Heart right ventricle (tissue), 16 donors: ENCODE measurements at places on chromosomes 2 and 18. TPM values are rescaled to one million over a fixed set of nuclear protein-coding genes. Genes with fewer than 3 reads are reported as not detected.

FKBP1B gene
- total RNA-seq, result not detected

DNA sequence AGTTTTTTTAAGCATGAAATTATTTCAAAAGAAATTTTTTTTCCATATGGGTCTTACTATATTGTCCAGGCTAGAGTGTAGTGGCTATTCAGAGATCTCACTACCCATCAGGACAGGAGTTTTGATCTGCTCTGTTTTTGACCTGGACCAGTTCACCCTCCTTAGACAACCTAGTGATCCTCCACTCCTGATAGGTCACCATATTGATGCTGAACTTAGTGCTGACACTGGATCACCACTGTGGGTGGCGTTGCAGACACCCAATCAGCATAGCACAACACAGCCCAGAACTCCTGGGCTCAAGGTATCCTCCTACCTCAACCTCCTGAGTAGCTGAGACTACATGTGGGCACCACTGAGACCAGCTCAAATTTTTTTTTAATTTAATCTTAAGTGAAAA lies 8.2 kb downstream of the OLA1 start:
- peaks cover 31% of the 10 kb centered on the region for H3K36me3 ChIP-seq
- H3K27ac ChIP-seq, result no peak overlapping the region
- no peak overlapping the region for H3K4me3 ChIP-seq
- no peaks in the 10 kb centered on the region for H3K27me3 ChIP-seq
- H3K4me1 ChIP-seq, result no peaks in the 10 kb centered on the region

DNA sequence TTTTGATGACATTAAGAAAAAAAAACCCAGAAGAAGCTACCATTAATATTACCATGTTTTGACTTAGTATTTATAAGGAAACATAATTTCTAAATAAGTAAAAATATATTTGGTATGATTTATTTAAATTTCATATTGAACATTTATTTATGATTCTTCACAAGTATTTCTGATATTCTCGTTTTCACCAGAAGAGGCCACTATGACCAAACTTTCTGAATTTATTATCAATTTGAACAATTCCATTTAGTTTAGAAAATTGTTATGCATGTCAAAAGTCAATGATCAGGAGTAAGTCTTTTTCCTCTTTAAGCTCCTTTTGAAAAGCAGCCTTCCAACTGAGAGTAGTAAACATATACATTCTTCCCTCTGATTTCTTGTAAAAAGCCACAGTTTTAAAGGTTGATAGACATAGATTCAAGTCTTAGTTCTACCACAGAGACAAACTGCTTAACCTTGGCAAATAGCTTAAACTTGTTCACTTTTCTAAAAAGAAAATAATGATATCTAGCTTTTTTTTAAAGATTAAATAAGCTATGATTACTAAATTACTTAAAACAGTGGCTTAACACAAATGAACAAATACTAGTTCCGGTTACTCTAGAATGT lies 329.9 kb downstream of the TRIB2 start:
- no peaks in the 10 kb centered on the region for H3K27me3 ChIP-seq
- H3K4me3 ChIP-seq, result no peak overlapping the region
- no peaks in the 10 kb centered on the region for H3K4me1 ChIP-seq
- H3K36me3 ChIP-seq, result no peaks in the 10 kb centered on the region

FLACC1 gene
- total RNA-seq, result 14.5 TPM

C2orf81 gene
- 1.7 TPM for total RNA-seq

DNA sequence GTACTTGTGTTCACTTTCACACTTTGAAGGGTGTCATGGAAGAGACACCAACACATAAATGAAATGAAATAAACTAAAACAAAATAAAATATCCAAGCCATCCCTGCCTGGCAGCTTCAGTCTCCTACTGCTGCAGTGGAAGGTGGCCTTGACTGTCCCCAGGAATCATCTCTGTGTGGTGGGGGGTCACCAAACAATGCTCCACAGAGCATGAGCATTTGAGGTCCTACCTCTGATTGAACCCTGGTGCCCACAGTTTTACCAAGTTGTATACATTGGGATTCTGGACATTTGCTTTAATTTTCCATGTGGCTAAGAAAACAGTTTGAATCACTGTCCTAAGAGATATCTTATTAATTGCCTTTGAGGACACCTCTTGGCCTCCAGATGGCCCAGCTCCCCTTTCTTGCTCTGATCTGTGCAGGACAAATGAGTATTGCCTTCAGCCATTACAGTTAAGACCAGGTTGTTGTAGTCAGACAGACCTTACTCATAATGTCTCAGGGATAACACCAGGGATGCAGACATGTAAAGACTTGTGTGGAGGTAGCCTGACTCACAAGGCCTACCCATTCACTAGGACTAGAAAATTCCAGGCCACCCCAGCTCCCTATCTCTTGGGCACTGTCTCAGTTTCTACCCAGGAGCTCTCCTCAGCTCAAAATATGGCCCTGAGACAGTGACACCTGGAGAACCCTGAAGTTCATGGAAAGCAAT lies 195.0 kb downstream of the MYCN start:
- H3K27me3 ChIP-seq, result no peaks in the 10 kb centered on the region
- H3K36me3 ChIP-seq, result no peaks in the 10 kb centered on the region
- H3K27ac ChIP-seq, result no peak overlapping the region

GRCh38 chr2:128008074-128008672 lies 19.7 kb downstream of the SAP130 start:
- no peak for DNase-seq
- H3K4me1 ChIP-seq, result no peaks in the 10 kb centered on the region
- H3K36me3 ChIP-seq, result peaks cover 2% of the 10 kb centered on the region
- no peaks in the 10 kb centered on the region for H3K27me3 ChIP-seq
- no peak overlapping the region for H3K4me3 ChIP-seq

KCNK3 gene
- total RNA-seq, result 0.56 TPM

DNA sequence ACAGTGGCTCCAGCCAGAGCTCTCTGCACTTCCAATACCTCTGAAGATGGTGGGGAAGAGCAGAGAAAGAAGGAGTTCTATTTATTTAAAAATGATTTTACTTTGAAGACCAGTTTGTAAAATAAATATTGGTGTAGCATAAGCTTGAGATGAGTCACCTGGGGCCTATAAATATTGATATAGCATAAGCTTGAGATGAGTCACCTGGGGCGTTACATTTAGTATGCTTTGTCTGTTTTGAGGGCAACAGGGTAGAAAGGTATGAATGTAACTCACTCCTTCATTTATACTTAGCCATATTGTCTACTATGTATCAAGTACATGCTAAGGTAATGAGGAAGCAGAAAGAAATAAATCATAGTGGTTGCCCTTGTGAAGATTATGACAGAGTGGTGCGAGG lies 7.7 kb upstream of the SULT1C4 start:
- DNase-seq, result no peak
- H3K27ac ChIP-seq, result no peak overlapping the region
- no peaks in the 10 kb centered on the region for H3K36me3 ChIP-seq
- H3K27me3 ChIP-seq, result no peaks in the 10 kb centered on the region
- H3K4me3 ChIP-seq, result no peak overlapping the region

RFX8 gene
- not detected for total RNA-seq

DNA sequence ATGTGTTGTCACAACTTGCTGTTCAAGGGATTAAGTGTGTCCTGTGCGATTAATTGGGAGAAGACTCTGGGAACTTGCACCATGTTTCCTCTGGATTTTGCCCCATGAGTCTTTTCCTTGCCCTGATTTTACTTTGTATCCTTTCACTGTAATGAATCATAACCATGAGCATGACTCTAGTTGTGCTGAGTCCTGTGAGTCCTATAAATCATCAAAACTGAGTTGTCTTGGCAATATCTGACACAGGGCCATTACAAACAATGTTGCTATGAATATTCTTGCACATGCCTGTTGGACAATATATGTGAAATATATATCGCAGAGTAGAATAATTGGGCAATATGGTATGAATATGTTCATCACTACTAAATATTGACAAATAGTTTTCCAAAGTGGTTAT lies 56.5 kb upstream of the COL5A2 start:
- no peaks in the 10 kb centered on the region for H3K36me3 ChIP-seq
- no peaks in the 10 kb centered on the region for H3K4me1 ChIP-seq
- no peaks in the 10 kb centered on the region for H3K27me3 ChIP-seq
- no peak overlapping the region for H3K27ac ChIP-seq
- no peak overlapping the region for H3K4me3 ChIP-seq

DNA sequence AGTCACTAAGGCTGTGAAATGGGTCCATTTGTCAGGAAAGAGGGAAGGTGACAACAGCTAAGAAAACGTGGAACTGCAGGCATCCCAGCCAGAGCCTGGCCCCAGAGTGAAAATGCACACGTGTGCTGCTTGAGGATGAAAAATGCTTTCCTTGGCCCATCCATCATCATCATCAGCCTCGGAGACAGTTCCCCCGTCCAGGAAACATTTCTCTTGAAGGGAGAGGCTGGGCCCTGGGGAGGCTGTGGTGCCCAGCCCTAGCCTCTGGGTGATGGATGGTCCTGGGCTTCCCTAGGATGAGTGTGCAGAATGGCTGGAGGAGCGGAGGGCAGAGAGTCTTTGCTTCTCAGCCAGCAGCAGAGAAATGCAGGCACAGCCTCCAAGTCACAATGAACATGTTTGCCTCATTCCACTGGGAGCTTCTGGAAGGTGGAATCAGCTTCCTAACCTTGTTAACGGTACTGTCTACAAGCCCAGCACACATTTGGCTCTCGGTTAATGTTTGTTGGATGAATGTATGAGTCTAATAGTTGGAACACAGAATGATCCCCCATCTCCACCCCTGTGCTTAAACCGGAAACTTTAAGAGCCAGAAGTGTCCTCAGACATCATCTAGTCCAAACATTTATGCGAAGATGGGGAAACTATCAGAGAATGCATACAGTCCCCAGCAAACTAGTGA lies 164.0 kb downstream of the RDH14 start:
- no peak for DNase-seq
- H3K4me3 ChIP-seq, result no peak overlapping the region
- no peaks in the 10 kb centered on the region for H3K27me3 ChIP-seq
- H3K4me1 ChIP-seq, result no peaks in the 10 kb centered on the region

DNA sequence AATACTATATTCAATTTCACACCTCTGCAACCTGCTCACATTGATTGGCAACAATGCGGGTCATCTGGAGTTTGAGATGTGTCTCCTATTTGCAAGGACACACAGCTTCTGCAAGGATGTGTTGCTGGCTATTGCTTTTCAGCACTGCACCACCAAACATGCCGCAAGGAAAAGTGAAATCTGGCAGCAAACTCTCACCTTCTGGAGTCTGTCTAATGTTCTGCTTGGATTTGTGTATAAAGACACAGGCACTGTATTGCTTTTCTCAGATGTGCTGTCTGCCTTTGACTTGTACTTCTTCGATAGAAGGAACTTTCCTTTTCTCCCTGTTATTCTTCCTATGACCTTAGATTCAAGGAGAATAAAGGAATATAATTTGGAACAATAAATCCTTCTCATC lies 138.6 kb upstream of the EPHA4 start:
- H3K36me3 ChIP-seq, result no peaks in the 10 kb centered on the region
- no peaks in the 10 kb centered on the region for H3K4me1 ChIP-seq
- H3K4me3 ChIP-seq, result no peak overlapping the region
- no peak for DNase-seq
- H3K27me3 ChIP-seq, result no peaks in the 10 kb centered on the region
- H3K27ac ChIP-seq, result no peak overlapping the region

DNA sequence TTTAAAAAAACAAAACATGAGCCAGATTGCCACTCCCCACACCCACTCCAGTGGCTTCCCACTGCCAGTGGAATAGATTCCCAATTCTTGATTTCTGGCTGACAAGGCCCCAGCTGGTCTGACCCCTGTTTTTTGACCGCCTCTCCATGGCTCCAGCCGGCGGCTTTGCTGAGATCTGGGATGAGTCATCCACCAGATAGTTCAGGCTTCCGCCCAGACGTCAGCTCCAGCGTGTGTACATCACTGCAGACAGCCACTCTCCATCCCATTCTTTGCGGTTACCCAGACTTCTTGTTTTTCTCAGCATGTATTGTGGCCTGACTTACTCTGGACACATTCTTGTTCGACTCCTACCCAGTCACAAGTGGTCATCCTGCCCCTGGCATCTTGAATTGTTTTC lies 227.9 kb downstream of the GBX2 start:
- H3K4me1 ChIP-seq, result peaks cover 5% of the 10 kb centered on the region
- no peaks in the 10 kb centered on the region for H3K27me3 ChIP-seq
- no peak overlapping the region for H3K4me3 ChIP-seq
- H3K27ac ChIP-seq, result no peak overlapping the region
- DNase-seq, result peak; percentile 33

GRCh38 chr2:19187323-19188020 lies 171.0 kb downstream of the OSR1 start:
- H3K36me3 ChIP-seq, result no peaks in the 10 kb centered on the region
- H3K4me3 ChIP-seq, result no peak overlapping the region
- H3K27me3 ChIP-seq, result no peaks in the 10 kb centered on the region
- no peak for DNase-seq
- H3K27ac ChIP-seq, result no peak overlapping the region

GAL3ST2 gene
- total RNA-seq, result not detected

DNA sequence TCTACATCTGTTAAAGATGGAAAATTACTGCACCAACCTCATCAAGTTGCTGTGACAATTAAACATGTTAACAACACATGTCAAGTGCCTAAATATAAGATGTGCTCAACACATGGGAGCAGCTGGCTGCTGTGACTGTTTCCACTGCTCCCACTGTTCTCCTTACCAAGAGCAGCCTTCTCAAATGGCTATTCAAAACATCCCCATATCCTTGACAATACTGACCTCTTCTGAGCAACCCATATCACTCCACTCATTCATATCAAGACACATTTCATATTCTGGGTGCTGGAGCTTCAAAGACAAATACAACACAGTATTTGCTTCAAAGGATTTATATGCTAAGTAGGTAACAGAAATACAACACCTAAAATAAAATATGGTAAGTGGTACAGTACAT lies 60.3 kb downstream of the PIAS2 start:
- no peak for DNase-seq
- peaks cover 39% of the 10 kb centered on the region for H3K36me3 ChIP-seq
- H3K4me3 ChIP-seq, result no peak overlapping the region
- no peaks in the 10 kb centered on the region for H3K4me1 ChIP-seq
- H3K27me3 ChIP-seq, result no peaks in the 10 kb centered on the region

SIGLEC15 gene
- 0.17 TPM for total RNA-seq

DNA sequence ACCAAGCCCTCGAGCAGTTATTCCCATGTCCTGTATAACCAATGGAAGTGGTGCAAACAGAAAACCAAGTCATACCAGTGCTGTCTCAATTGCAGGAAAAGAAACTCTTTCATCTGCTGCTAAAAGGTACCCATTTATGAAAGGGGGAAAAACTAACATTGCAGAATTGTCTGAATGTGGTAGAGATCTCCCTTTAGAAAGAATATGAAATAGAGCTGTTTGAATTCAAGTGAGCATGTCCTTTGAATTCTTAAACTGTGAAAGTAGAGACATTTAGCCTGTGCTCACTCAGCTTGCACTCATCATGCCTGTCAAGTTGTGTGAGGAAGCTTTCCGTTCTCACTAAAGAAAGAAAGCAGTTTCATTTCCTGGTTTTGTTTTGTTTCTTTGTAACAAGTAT lies 87.4 kb downstream of the EML4 start:
- H3K27me3 ChIP-seq, result no peaks in the 10 kb centered on the region
- no peak overlapping the region for H3K27ac ChIP-seq
- DNase-seq, result no peak

LOXL3 gene
- total RNA-seq, result 9.2 TPM

DNA sequence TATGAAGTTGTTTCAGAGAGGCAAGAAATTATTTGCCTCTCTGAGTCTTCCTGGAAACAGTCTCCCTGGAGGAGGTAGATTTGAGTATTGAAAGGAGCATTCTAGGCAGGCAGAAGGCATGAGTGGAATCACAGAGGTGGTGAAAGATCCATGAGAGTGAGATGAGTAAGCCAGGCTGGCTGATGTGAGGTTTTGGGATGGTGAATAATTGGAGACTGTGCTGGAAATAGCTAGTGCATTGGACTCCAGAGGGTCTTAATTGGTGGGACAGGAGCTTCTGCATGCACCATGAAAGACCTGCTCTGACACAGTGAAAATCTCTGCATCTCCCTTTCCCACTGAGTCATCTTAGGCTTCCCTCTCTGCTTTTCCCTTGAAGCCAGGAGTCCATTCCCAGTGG lies 46.3 kb downstream of the CDC42EP3 start:
- no peaks in the 10 kb centered on the region for H3K36me3 ChIP-seq
- H3K4me1 ChIP-seq, result peaks cover 16% of the 10 kb centered on the region
- H3K4me3 ChIP-seq, result no peak overlapping the region
- H3K27ac ChIP-seq, result peak overlapping the region; percentile 58
- H3K27me3 ChIP-seq, result no peaks in the 10 kb centered on the region
- DNase-seq, result no peak
